NCI-H524 (cell line): ENCODE measurements at places on chromosomes 4 and X.
A peak's percentile ranks its signal among the peaks of the same experiment; 100 is the strongest.

GRCh38 chr4:153521478-153521877, 55.3 kb downstream of the TMEM131L start:
- no peak for DNase-seq

- no peak for DNase-seq
Measured at GRCh38 chr4:173301518-173302201, 32.5 kb downstream of the HMGB2 start.

- DNase-seq: peak; percentile 95
Measured at GRCh38 chr4:24067367-24068193, 177.7 kb upstream of the PPARGC1A start.

DNA sequence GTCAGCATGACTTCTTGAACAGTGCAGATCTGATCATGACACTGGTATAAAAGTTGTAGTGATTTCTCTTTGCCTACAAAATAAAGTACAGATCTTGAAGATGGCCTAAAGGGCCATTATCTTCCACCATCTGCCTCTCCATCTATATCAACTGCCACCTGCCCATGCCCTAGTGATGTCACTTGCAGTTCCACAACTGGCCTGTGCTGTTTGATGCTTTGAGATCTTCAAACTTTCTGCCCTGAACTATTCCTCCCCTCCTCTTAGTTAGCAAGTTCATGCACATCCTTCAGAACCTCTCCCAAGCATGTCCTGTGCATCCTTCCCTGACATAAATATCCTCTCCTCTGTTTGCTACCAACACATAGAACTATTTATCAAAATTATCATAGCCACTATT, 217.0 kb downstream of the SOWAHB start:
- no peak for DNase-seq

- DNase-seq: no peak
Measured at GRCh38 chr4:117796677-117797076, 237.6 kb upstream of the NDST3 start.

DNA sequence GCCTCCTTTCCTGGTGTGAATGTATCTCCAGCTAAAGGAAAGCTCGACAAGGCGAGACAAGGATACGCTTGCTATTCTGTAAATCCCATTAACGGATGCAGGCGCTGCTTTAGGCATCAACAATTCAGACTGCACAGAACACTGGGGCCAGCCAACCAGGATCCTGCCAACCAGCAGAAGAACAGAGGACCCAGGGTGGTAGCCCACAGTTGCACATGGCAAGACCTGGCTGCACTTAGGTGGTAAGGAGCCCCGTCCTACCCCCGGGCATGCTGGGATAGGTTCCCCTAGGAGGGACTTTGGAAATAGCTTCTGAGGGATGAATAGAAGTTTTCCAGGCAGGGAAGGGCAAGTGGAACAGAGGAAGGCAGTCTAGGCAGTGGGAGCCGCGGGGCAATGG, 20.7 kb downstream of the PSAPL1 start:
- DNase-seq: no peak

DNA sequence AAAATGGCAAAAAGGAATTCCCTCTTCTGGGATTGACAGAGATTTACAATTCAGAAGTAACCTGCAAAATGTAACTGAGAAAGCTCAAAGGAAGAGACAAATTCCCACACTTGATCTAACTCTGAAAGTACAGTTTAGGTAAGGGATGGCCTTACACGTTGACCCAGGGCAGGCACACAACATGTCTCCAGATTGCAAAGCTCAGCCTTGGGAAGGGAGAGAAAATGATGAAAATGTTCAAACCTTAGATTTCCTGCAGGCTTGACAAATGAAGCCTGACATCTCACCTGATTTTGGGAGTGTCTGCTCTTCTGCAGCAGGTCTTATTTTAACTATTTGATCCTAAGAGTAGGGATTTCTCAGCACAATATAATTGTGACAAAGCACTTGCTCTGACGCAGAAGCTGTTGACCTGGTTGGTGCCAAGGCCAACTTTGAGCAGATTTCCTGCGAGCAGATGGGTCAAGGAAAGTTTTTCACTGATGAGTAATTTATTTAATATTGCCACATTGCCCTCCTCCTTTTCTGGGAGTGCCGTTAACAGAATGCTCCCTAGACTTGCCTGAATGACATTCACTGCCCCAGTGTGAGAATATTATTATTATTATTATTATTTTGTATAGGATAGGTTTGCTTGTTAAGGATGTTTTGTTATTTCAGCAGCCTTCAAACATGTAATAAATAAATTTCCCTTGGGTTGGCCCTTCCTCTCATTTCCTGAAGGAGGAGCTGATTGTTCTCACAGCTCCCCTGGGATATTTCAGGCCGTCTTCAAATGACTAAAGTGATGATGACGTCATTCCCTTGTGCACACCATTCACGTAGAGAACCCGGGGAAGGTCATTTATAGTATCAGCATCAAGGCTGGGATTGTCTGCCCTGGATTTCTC, 157.1 kb downstream of the VEGFC start:
- DNase-seq: no peak

- no peak for DNase-seq
Measured at GRCh38 chr4:159111416-159111815, 8.5 kb downstream of the RAPGEF2 start.

DNA sequence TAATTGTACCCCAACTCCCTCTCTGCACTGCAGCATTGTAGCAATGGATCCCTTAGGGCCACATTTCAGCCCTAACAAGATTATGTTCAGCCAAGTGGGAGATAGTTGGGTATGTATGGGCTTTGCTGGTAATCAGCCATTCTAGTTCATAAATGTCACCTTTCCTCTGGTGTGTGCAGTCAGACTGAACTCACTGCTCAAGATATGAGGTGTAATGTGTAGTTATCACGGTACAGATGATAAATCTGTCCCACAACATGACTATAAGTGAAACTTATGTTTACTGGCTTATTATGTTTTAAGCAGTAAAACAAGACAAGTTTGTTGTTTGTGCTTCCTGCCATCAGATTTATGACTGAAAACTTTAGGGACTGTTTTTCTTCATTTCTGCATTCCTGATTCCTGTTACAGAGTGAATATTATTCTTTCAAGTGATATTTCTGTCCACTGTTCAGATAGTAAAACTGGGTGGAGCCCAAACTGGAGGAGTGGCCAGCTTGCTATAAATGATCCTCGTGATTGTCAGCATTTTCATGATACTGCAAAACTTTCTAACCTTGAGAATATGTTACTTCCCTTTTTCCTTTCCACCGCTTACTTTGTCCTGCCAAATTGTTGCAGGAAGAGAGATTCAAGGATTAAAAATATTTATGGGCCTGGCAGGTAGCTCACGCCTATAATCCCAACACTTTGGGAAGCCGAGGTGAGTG, 44.9 kb downstream of the ANAPC4 start:
- no peak for DNase-seq
